ENCODE measurements at places on chromosomes 5 and 9.

- DNase-seq, result no peak
Observed at GRCh38 chr5:119200795-119201194, 129.9 kb downstream of the DMXL1 start.

GRCh38 chr5:5634817-5635216 is 212.3 kb downstream of the ICE1 start:
- no peak for DNase-seq

- no peak for DNase-seq
Observed at GRCh38 chr5:158387499-158387898, 528.6 kb upstream of the CLINT1 start.

DNA sequence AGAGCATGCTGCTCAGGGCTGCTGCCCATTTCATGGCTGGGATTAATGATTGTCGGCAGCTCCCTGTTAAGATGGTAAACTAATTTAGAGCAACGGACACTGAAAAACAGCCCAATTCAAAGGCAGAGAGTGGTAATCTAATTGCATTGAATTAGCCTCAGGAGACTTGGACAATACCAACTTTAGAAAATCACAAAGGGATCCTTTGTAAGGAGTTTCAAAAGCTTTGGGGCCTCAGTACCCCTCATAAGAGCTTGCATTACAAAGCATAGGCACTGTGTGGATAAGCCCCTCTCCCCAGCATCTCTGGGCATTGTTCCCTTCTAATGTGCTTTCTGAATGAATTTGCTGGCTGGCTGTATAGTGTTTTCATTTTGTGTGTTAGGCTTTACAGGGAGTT is 6.7 kb downstream of the GLRA1 start:
- no peak for DNase-seq

DNA sequence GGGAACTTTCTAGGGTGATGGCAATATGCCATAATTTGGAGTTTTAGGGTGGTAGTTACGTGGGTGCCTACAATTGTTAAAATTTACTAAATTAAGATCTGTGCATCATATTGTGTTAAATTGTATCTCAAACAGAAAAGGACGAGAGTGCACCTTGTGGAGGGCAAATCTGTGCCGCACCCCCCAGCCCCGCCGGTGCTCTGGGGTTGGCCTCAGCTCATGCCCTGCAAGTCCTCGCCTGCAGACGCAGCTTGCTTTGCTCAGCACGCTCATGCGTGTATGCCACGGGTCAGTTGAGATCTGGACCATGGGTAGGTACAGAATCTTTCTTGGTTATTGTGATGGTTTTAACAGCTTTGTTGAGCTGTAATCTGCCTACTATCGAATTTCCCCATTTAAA is 33.7 kb upstream of the FCN1 start:
- DNase-seq, result no peak

DNA sequence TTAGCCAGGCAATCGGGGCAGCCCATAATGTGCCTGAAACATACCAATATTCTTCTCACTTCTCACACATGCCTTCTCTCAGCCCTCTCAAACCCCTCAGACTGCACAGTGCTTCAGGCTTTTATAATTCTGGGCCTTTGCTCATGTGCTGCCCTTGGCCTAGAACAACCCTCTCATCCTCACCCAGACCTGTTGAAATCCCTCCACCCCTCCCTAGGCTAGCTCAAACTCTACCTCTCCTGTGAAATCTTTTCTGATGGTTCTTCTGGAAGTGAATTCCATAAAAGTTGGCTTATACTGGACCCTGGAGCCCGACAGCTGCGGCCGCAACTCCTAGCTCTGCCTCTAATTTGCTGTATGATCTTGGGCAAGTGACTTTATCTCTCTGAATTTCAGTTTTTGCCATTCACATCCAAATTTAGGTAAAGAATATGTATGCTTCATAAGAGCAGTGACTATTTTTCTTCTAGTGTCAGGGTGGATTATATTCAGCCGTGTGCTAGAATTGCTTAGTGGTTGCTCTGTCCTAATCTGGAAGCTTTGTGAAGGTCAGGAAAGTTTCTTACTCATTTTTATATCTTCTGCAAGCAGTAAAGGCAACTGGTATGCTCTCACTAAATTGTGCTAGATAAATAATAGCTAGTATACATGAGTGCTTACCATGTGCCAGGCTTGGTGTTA is 221.4 kb downstream of the MAPKAP1 start:
- DNase-seq, result no peak

DNA sequence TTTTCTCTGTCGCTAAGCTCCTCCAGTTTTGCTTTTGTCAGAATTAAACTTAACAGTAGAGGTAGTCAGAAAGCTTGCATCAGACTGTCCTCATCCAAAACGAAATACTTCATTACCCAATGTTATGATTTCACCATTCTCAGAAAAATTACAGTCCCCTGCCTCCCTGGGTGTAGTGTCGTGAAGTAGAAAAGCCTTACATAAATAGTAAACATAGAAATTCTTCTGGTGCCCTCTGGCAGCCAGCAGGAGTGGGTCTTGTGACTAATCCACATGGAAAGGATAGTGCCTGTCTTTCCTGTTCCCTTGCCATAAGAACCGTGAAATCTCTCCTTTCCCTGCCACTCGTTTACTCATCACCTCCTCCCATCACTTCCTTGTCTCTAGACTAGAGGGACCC is 230.6 kb downstream of the GNA14 start:
- no peak for DNase-seq

DNA sequence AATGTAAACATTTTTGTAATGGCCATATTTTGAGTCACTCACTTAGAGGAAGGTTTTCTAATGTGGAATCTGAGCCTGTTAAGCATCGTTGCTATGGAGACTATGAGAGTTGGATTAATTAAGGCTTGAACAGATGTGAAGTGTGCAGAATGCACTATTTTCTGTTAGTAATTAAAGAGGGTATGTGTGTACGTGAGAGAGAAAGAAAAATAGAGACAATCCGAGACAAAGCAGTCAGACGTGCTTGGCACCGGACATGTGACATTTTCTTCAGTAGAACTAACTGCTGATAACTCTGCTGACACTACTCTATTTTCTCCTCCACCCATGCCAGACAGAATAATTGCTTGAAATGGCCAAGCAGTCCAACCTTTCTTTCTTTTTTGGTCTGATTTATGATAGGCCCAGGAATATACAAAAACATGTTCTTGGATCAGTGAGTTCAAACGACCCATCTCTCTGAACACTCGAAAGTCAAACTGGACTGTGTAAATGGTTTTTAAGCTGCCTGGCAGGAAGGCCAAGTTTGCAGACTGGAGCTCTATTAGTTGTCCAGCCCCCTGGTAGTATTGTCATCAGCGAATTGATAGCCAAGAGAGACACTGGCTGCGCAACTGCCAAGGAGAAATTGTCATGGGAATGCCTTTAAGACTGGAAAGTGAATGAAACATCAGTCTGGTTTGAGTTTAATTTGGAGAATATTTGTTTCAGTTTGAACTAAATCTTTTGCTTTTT is 322.1 kb downstream of the ARHGEF28 start:
- peak; percentile 90 for DNase-seq

DNA sequence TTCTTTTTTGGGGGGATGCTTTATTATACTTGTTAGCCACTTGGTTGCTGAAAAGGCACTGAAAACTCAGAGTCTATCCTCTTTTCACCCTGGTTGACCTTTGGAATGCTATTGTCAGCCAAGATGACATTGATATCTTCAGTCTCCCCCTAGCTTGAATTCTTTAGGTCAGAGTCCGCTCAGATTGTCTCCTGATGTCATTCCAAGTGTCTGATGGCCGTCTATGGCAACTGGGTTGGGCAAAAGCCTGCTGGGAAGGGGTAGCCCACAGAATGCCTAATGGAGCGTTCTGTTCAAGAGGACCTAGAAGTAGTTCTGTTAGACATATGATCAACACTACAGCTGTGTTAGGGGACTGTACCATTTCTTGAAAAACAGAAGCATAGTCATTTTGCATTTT is 9.7 kb upstream of the MEF2C start:
- DNase-seq, result no peak

- no peak for DNase-seq
Observed at GRCh38 chr5:7813007-7813406, 37.9 kb downstream of the CFAP90 start.

DNA sequence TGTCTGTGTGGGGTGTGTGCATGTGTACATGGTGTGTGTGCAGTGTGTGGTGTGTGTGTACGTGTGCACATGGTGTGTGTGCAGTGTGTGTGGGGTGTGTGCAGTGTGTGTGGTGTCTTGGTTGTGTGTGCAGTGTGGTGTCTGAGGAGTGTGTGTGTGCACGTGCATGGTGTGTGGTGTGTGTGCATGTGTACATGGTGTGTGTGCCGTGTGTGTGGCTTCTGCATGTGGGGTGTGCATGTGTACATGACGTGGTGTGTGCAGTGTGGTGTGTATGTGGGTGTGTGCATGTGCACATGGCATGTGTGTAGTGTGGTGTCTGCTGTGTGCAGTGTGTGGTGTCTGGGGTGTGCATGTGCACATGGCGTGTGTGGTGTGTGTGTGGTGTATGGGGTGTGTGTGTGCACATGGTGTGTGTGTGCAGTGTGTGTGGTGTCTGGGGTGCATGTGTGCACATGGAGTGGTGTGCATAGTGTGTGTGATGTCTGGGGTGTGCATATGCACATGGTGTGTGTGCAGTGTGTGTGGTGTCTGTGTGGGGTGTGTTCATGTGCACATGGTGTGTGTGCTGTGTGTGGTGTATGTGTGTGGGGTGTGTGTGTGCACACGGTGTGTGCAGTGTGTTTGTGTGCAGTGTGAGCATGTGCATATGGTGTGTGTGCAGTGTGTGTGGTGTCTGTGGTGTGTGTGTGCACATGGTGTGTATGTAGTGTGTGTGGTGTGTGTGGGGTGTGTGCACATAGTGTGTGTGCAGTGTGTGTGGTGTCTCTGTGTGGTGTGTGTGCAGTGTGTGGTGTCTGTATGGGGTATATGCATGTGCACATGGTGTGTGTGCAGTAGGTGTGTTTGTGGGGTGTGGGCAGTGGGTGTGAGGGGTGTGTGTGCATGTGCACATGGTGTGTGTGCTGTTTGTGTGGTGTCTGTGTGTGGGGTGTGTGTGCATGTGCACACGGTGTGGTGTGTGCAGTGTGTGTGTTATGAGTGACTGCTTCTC is 40.6 kb upstream of the ZNG1F start:
- DNase-seq, result no peak

DNA sequence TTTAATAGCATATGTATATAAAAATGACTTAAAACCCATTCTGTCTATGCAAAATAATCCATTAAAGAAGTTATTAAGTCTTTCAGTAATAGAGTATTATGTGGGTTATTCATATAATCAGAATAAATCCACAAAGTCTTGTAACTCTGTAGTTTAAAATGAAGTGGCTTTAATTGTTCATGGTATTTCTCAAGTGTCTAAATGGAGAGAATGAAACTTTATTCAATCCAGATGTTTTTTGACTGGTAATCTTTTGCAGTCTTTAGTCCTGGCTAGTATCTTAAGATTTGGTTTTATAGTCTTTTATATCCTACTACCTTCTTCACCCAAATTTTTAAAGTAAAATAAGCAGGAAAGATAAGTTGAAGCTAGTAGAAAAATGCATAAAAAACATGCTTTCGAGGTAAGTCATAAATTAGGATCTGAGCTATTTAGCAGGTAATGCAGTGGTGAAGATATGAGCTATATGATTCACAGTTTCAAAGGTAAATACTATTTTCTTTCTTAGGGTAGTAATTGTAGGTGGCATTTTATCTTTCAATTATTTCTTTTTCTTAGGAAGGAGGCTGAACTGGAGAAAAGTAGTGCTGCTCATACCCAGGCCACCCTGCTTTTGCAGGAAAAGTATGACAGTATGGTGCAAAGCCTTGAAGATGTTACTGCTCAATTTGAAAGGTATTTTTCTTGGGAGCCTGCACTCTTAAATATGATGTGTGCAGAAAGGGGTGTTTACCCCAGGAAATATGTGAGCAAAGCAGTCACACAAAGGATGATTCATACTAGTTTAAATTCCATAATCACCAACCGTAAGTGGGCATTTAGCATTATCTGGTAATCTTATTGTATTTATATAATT is 17.9 kb downstream of the HMMR start:
- no peak for DNase-seq

DNA sequence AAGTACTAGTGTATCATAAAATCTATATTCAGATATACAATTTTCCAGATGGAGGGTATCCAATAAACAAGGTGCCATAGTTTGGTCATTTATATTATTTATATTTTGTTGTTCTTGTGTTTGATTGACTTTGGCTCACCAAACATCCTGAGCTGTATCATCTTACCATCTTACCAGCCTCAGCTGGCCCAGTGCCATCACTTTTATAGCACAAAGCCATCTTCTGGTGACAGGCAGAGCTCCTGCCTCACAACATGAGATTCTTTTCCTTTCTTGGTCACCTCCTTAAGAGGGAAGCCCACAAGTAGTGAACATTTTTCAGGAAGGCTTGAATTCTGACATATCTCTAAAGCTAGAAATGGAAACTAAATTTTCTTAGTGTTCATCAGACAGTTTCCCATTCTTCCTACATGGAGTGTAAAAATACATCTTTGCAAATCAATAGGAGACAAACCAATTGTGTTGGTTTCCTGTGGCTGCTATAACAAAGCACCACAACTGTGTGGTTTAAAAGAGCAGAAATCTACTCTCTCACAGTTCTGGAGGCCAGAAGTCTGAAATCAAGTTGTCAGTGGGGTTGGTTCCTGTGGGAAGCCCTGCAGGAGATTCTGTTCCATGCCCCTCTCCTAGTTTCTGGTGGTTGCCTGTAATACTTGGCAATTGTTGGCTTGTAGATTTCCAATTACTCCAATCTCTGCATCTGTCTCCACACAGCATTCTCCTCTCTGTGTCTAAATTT is 341.8 kb downstream of the MAN2A1 start:
- DNase-seq, result no peak

DNA sequence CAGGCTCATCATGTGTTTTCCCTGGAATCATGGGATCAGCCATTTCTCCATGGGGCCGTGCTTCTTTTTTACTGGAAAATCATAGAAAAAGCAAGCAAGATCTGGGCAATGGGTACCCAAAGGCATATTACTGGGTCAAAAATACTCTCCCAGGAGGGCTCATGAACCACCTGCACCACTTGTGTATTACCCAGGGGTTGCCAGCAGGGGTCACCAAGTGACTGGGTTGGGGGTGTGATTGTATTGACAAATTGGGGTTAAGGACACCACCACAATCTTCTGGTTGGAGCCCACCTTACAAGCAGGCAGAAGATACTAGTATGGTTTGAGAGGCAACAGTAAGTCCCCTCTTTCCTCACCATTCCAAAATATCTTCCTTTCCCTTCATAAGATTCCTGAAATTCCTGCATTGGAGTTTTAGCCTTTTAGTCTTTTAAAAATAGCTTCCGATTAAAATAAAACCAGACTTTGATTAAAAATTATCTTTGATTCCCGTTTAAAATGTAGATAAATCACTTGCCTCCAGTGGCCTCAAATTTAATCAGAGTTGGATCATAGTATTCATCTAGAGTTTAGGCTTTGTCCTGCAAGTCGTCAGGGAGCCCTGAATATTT is 603.3 kb downstream of the KIF4B start:
- peak; percentile 5 for DNase-seq

DNA sequence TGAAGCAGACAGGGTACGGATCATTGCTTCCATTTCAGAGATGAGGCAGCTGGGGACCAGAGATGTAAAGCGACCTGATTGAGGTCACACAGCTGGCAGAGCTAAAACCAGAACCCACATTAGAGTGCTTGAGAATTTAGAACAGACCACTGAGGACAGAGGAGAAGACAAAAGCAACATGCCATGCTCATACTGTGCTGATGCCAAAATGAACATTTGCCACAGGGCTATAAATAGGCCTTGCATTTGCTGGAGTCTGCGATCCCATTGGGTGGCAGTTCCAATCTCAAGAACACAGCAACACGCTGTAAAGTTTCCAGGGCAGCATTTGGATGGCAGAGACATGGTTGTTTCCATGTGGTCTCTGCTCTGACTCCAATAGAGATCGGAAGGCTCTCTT is 222.4 kb upstream of the TBC1D2 start:
- DNase-seq, result no peak
